NCI-H1092 treated with DMSO at 0.1 percent for 48 hours (cell line): ENCODE measurements at places on chromosomes 7 and 10.

DNA sequence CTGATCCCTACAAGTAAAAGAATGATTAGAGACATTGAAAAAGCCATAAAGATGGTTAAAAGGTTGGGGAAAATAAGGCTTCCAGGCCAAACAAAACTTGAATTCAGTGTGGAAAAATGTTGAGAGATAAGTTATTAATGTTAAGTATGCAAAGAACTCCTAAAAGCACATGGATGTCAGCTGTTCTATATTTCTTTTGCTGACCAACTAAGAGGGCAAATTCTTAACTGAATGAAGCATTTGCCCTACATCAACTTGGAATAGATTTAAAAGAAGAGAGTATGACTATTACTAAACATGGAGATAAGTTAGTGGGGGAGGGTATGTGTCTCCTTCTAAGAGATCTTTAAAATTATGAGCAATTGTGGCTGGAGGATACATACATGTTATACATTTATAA, 124.8 kb downstream of the KIAA1217 start:
- DNase-seq, result no peak

DNA sequence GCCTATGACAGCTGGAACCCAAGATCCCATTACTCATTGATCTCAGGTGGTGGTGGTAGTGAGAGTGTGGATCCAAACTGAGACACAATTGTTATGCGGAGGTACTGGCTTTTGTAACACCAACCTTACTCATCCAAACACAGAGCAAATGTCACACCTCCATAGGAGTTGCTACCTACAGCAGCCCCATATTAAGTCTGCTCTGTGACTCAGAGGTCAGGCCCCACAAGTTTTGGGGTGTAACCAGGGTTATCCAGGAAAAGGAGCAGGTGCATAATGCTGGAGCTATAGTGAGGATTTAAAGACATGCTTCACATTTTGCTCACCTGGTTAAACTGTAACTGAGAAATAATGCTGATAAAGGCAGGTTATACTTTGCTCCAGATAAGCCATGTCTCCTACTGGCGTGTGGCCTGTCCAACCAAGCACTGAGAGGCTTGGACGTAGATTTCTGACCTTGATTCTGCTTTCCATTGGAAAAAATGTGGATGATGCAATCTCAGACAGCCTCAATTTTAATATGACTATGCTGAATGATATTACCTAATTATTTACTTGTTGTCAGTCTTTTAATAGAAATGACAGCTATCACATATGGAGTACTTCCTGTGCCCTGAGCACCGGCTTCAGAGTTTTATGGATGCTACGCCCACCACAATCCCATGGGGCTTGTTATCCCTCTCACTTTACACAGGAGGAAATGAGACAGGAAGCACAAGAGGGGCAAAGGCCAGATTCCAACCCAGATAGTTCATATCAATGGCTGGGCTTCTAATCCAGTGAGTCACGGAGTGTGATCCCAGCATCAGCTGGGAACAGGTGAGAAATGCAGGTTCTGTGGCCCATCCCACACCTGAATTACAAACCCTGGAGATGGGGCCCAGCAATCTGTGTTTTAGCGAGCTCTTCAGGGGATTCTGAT, 181.3 kb downstream of the CHN2 start:
- no peak for DNase-seq

DNA sequence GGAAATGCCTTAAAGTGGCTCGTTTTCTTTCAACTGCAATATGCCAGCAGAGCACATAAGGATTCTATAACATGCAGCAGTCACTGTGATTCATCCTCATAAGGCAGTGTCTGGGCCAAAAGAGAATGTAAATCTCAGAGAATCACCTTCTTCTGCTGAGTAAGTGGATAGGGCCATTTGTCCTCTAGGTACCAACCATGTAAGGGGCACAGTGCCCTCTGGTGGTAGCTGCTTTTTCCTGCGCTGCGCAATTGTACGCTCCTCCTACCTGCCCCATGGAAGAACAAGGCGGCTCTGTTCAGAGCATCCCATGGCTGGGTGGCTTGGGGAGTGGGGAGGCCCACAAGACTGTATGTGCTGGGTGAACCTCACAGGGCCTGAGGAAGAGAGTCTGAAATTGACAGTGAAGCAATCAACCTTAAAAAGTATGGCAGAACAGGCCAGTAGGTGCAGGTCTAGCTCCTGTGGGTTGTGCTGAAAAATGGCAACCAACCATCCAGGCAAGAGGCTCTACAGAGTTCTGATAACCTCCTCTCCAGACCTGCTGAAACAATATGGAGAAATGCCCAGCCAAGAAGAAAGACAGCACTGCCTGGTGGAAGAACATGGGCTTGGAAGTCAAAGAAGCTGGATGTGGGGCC, 78.6 kb upstream of the C10orf90 start:
- peak; percentile 26 for DNase-seq

GRCh38 chr7:118368958-118369357, 144.5 kb downstream of the ANKRD7 start:
- DNase-seq, result no peak

DNA sequence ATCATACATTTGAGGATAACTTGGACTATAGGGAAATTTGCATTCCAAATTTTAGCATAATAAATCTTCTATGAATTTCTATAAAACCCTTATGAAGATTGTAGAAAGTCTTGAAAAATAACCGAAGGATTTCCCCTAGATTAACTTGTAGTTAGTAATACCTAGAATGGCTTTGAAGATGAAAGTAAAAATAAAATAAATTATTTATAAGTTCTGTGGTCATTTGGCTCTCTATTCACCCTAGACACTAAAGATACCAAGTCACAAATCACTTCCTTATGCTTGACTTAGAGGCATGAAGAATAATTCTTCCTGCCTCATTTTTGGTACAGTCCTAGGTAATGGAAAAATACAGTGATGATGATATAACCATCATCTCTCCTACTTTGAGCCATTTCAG, 79.3 kb downstream of the CSTF2T start:
- no peak for DNase-seq

DNA sequence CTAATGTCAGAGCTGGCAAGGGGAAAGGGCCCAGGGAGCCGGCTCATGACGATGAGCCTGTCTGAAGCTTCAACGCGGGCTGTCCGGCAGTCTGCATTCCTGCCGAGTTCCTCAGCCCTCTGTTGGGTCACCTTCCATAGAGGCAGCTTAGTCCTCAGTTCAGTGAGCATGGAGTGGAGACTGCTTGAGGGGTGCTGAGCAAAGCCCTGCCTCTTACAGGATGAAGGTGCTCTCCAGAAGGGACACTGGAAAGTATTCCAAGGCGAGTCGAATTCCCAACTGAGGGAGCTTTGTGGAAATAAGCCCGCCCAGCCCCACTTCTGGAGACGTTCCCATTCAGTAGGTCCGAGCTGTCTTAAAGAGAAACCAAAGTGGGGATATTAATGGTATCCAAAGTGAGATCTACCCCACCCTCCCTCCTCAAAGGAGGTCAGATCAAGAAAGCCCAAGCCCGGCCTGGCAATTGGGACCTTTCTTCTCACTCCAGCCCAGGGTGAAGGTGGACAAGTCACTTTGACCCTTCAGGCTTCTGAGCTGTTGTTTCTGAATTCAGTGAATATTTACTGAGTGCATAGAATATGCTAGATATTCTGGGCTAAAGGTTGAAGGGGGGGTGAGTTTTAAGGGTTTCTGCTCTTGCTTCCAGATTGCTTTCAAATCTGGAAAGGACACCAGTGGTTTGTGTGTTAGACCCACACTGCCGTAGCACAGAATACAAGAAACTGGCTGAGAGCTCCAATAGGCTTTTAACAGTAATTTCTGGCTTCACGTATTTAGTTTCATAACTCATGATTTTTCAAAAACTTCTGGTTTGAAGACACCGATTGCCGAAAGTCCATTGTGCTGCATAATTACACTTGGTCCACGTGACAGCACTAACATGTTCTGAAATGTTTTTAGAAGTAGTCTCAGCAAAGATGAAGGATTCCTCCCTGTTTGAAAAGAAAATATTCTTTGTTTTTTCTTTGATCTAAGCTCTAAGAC, 3.5 kb downstream of the EGFR start:
- no peak for DNase-seq

- peak; percentile 8 for DNase-seq
Observed at GRCh38 chr10:97633921-97634320, 621 bp upstream of the MORN4 start.

DNA sequence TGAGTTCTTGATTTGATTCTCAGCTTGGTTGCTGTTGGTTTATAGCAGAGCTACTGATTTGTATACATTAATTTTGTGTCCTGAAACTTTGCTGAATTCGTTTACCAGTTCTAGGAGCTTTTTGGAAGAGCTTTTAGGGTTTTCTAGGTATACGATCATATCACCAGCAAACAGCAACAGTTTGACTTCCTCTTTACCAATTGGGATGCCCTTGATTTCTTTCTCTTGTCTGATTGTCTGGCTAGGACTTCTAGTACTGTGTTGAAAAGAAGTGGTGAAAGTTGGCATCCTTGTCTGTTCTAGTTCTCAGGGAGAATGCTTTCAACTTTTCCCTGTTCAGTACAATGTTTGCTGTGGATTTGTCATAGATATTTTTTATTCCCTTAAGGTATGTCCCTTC, 86.2 kb downstream of the PLXDC2 start:
- DNase-seq, result no peak

DNA sequence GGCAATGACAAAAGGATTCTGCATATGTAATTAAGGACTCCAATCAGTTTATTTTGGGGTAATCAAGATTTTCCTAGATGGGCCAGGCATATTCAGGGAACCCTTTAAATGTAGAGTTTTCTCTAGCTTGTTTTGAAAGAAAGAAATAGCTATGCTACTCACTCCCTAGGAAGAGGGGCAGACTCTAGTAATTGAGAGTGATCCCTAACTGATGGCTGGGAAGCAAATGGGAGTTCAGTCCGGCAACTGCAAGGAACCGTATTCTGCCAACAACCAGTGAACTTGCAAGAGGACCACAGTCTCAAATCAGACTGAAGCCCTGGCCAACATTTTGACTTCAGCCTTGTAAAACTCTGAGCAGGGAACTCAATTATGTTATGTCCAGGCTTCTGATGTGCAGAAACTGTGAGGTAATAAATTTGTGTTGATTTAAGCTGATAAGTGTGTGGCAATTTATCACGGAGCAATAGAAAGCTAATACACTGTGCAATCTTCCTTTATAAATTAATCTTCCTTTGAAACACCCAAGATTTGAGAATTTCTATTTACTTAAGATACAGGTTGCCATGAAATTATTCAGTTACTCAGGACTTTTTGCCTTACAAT, 14.0 kb downstream of the AOAH start:
- DNase-seq, result no peak

- DNase-seq, result no peak
Observed at GRCh38 chr7:46173476-46174195, 252.6 kb upstream of the IGFBP3 start.
